ENCODE measurements at places on chromosomes 3 and 15. TPM values are rescaled to one million over a fixed set of nuclear protein-coding genes. Genes with fewer than 3 reads are reported as not detected.

TTLL13 gene
- total RNA-seq: not detected

DNA sequence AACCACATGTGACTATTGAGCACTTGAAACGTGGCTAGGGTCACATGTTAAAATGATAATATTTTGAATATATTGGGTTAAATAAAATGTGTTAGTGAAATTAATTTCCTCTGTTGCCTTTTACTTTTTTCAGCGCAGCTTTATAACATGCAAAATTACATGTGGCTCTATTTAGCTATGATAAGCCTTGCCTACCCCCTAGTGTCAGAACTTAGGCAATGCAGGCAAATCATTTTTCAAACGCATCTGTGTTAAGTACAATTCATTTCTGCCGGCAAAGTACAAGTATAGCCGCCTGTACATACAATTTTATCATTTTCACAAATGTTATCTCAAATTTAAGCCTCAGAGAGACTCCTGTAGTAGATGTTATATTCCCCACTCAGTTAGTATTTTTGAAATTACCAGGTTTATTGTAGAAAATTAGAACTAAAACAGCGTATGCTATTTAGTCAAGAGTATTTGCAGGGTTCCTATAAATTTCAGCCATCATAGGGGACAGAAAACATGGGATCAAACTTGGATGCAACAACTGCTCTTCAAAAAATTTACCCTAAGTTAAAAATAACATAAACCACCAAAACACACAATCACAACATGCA is 56.1 kb downstream of the TAFA4 start:
- no peak for DNase-seq

- DNase-seq: no peak
These were observed 423.4 kb upstream of the WNT5A start for GRCh38 chr3:55910543-55910942.

THPO gene
- total RNA-seq: 0.52 TPM

ALDH1A3 gene
- 7.4 TPM for total RNA-seq

DNA sequence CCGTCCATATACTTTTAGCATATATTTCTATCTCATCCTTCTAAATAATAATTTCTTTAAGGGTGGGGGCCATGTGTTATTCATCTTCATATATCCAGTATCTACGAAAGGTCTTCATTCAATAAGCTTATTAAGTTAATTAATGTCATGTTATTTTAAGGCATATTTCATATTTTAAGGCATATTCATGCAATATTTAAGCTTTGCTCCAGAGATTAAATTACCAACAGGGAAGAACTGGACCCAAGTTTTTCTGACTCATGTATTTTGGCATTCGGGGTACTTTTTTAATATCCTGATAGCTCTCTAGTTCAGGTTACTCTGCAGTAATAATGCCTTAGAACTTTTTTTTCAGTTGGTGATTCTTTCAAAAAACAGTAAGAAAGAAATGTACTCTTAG is 27.4 kb downstream of the PHC3 start:
- DNase-seq: no peak
